ENCODE measurements at places on chromosomes 2 and 18. TPM values are rescaled to one million over a fixed set of nuclear protein-coding genes. Genes with fewer than 3 reads are reported as not detected.

The MOGAT1 gene
- not detected for total RNA-seq

The CCDC148 gene
- 0.13 TPM for total RNA-seq

DNA sequence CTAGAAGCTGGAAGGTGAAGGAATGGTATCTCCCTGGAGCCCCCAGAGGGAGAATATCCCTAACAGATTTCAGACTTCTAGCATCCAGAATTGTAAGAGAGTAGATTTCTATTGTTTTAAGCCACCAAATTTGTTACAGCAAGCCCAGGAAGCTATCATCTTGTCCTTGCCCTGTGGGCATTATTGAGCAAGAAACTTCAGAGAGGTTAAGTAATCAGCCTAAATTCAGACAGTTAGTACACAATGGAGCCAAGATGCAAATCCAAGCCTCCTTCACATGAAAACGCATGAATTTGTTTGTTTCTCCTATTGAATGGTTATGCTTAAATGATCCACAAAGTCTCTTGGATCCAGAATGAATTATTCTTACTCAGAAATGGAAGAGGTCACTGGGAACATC is 55.2 kb upstream of the TRIB2 start:
- DNase-seq, result no peak

DNA sequence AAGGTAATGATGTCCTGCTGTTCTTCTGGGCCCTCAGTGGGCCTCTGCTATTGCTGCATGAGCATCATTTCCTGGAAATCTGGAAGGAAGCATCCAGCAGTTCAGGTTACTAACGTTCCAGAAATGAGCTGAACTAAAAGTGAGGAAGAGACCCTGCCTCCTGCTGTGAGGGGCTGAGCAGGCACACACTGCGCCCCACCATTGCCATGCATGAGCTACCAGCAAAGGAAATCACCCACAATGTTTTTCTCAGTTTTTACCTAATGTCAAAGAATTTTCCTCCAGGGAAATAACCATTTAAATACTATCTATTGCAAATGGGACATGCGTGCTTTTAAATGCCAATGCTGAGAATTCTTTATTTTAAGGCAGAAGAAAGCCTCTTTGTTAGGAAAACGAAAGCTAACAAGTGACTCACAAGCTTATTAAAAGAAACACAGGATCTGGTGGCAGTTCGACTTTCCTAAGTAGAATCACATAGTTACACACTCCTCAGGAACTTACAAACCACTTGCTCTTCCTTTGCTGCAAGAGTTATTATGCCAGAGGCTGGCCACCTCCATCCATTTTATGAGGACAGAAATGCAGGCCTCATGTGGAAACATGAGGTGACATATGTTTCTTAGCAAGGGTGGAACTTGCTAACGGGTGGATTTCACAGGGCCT is 152.6 kb upstream of the TTC39C start:
- peak; percentile 69 for DNase-seq

The MREG gene
- total RNA-seq, result 1.9 TPM

The PTGR3 gene
- 11.5 TPM for total RNA-seq

- no peak for DNase-seq
Measured at GRCh38 chr2:12379143-12379542, 337.6 kb upstream of the TRIB2 start.

GRCh38 chr2:197297266-197297665 is 13.3 kb downstream of the ANKRD44 start:
- no peak for DNase-seq

DNA sequence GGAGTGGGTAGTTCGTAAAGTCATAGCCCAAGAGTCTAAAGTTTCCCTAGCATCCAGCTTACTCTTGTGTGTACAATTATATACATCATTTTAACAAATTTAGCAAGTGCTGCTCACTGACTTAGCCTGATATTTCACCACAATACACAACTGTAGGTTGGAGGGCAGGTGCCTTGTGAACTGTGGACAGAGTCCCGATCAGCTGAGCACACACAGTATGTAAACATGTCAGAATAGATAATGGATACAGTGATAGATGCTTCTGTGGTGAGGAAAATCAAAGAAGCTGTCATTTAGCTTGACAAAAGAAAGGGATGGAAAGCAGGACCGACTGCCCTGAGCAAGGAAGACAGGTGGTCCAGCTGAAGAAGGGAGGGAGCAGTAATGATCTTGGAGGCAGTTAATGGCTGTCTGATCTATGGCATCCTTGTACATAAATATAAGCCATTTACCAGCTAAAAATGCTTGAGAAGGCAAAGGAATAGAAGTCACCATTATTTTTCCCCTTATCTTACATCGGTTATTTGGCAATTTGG is 372.8 kb upstream of the UBE2E3 start:
- no peak for DNase-seq

DNA sequence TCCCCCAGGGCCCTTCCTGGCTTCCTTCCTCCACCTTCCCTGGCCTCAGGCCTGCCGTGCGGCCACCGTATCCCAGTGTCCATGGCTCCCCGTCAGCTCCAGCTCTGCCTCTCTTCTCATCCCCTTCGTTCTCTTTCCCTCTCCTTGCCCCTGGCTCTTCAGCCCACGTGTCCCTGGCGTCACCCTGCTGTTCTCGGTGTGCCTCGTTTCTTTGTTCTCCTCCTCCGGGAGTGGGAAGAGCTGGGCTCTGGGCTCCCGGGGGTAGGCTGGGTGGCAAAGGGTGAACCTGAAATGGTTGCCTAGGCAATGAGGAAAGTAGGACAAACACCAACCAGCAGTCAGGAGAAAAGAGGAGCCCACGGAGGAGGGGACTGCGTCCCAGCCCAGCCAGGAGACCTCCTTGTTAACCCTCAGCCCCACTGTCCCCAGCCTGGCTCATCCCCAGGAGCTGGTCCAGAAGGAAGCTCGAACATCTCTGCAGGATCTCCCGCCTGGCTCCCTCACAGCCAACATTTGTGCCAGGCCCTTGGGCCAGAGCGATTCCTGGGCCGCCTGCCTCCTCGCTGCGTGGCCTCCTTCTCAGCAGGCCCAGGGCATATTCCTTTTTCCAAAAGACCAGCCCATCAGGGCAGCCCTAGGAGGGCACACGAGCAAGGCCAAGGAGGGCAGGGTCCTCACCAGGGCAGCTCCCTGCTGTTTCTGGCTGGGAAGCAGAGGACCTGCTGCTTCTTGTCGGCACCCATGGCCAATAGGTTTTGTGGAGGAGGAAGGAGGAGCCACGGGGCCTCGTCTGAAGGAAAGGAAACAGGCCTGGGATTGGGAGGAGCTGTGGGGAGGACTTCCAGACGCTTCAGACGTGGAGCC is 30.9 kb upstream of the DNMT3A start:
- no peak for DNase-seq

The TBR1 gene
- under 0.01 TPM for total RNA-seq

The OSBPL1A gene
- 13.9 TPM for total RNA-seq

- no peak for DNase-seq
Measured at GRCh38 chr18:50806208-50806616, 13.6 kb downstream of the MRO start.

- no peak for DNase-seq
Measured at GRCh38 chr18:56696966-56697365, 45.8 kb downstream of the WDR7 start.

DNA sequence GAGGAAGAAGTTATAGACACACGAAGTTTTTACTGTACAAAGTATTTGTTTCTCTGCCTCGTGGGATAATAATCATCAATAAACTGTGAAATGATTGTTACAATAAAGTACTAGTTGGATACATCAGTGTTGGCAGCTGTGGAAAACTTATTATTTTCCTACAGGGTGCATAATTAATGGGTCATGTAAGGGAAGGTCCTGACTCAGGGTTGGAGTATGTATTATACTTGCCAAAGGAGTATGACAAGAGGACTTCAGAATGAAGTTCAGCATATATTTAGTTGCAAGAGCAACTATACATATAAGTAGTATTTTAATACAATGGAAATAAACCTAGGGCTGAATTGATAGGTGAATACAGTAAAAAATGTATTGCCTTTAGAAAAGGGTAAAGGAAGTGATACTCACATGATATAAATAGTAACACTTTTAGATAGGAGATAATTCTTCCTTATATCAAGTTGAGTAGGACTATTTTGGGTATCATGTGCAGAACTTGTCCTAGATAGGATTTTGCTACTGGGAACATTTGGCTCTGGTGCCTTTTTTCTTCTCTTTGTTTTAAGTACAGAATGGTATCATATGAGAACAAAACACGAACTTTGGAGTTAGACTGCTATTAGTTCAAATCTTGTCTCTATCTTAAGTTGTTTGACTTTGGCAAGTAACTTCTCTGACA is 79.1 kb downstream of the PLCL1 start:
- no peak for DNase-seq

The RTP5 gene
- not detected for total RNA-seq

GRCh38 chr2:23411752-23412431 is 26.9 kb downstream of the KLHL29 start:
- DNase-seq, result no peak

- DNase-seq, result no peak
Measured at GRCh38 chr2:199480966-199481365, 23.2 kb upstream of the SATB2 start.

The POMC gene
- total RNA-seq, result 0.63 TPM

DNA sequence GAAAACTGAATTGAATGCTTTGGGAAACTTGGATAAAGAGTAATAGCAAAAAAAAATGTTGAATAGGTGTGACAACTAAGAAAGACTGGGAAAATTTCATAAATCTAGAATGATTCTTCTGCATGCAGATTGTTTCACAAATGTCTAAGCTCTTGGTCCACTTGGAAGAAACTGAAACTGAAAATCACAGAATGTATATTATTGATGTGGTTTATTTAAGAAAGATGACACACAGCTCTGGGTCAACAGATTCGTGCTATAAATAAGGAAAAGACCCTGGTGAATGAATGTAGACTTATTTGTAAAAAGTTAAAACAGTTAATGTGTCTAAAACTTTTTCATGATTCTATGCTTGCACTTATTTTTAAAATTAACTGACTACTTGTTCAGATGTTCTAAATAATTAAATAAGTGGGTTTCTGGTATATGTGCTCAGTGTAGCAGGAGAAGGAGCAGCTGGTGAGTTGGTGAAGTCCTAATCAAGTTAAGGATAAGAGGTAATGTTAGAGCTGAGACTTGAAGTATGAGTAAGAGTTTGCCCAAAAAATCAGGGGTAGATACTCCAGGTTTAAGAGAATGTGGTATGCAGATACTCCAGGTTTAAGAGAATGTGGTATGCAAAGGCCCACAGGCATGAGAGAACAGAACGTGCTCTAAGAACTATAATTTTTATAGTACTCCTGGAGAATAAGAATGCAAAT is 24.5 kb downstream of the UGP2 start:
- no peak for DNase-seq

- DNase-seq, result no peak
Measured at GRCh38 chr2:105952131-105952530, 207.4 kb downstream of the NCK2 start.

The CFAP65 gene
- total RNA-seq, result not detected

DNA sequence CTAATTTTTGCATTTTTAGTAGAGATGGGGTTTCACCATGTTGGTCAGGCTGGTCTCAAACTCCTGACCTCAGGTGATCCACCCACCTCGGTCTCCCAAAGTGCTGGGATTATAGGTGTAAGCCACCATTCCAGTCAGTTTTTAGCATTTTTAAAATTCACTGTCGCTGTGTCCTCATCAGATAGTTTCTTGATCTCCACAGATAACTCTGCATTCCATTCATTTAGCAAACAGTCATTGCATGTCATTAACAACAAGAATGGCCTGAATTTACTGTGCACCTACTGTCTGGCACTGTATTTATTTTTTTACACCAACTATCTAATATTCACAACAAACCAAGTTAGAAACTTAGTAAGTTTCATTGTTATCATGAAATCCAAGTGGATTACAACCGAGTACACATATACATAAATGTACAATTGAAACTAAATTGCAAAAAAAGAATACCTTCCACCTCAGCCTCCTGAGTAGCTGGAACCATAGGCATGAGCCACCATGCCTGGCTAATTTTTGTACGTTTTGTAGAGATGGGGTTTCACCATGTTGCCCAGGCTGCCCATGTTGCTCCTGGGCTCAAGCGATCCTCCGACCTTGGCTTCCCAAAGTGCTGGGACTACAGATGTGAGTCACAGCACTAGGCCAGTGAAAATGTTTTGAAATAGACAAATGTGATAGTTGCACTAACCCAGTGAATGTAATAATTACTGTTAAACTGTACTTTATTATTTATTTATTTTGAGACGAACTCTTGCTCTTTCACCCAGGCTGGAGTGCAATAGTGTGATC is 4.3 kb downstream of the MCEE start:
- DNase-seq, result no peak

The BCS1L gene
- 23.4 TPM for total RNA-seq

DNA sequence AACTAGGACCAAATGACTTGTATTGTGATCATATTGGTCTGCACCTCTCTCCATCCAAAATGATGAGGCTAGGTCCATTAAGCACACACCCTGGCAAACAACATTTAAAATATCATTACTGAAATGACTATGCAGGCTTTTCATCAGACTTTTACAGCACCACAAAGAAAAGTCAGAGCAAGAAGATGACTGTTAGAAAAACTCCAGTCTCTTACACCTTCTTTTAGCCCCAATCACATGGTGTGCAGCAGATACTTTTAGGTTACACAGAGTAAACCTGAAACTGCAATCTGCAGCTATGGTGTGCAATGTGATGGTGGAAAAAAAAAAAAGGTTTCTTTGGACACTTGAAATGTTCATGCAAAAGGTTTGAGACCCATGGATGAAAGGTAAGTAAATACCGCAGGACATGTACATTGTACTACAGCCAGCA is 5.4 kb upstream of the POLI start:
- DNase-seq, result no peak

DNA sequence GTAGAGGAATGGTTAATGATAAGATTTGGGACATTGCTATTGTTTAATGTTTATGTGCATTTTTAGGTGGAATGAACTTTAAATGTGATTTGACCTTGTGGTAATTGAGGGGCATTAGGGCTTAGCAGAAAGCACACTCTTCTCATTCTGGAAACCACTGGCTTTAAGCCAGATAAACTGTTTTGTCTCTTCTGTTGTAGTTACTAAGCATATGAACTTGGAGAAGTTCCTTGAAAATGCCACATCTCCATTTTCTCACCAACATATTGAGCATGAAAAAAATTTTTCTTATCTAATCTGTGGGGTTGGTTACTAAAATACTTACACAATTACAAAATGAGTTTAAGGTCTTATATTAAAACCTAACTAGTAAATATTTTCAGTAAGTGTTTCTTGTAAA is 70.8 kb upstream of the FSHR start:
- DNase-seq, result no peak

- DNase-seq, result no peak
Measured at GRCh38 chr18:6547476-6547875, 132.8 kb upstream of the L3MBTL4 start.

The PTPRN gene
- not detected for total RNA-seq

GRCh38 chr2:117555965-117556364 is 258.5 kb upstream of the DDX18 start:
- no peak for DNase-seq

The CABYR gene
- total RNA-seq, result 3.1 TPM

DNA sequence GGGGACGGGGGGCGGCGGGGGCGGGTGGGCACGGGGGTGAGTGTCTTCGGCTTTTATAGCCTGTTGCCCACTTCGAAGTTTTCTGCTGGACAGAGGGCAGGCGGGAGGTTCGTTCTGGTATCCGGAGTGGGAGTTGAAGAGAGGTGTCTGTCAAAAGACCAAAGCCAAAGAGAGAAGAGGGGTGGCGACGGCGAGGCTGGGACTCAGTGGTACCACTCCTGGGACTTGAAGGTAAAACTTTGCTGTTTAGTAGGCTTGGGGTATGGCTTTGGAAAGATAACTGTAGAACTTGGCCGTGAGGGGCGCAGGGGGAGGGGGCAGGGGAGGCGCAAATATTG is 215.8 kb upstream of the DTNA start:
- DNase-seq, result peak; percentile 4

The SERPINB10 gene
- total RNA-seq, result not detected

Measured in dermis microvascular lymphatic vessel endothelial cell (primary cell).